ENCODE measurements at places on chromosomes 16 and 17.

- DNase-seq = no peak
These were observed 61.3 kb downstream of the PRKCB start for GRCh38 chr16:23896832-23897821.

DNA sequence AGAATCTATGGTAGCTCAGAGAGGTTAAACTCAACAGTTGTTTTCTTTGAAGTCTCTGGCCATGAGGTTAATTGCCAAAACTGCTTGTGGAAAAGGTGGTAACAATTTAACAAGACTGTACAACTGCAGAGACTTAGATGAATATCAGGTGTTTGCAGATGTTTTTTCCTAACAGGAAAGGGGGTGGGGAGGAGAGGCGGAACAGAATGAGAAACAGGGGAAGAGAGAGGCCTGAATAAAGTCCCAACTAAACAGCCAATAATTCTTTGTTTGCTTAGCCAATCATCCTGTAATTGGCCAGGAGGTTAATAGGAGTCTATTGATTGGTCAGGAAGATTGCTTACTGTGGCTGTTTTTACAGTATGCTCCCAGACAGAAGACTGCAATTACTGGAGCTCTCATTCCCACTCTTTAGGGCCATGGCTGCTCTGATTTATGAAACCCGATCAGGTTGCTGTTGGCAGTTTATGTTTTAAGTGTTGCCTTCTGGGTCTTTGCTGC is 249.7 kb upstream of the TBX2 start:
- DNase-seq = no peak

DNA sequence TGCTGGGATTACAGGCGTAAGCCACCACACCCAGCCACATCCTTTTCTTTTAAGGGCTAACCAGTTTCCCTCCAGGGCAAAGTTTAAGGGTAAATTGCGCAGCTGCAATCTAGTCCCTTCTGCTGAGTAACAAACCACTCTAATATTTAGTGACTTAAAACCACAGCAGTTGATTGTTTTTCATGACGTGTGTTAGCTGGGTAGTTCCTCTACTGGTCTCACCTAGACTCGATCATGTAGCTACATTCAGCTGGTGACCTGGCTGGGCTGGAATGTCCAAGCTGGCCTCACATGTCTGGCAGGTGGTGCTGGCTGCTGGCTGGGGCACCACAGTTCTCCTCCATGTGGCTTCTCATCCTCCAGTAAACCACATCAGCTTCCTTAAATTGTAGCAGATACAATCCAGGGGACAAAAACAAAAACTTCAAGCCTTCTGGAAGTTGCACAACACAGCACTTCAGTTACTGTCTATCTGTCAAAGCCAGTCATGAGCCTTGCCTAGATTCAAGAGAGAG is 75.5 kb downstream of the GPRC5B start:
- no peak for DNase-seq

DNA sequence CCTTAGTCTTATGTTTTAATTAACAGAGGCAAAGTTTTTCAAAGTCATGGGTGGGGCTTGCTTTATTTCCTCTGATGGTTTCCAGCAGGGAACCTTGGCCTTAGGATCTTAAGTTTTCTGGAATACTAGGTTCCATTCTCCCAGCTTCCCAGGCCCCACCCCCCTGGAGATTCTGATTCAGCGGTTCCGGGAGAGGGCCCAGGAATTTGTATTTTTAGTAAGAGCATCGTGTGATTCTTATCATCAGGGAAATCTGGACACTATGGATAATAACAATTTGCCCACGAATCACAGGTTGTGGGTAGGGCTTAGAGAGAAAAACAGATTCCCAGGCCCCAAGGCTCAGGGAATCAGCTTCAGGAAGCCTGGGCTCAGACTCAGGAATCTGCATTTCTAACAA is 263.6 kb downstream of the NTN1 start:
- no peak for DNase-seq

GRCh38 chr17:28719021-28719433 is 758 bp upstream of the RPL23A start:
- no peak for DNase-seq

GRCh38 chr17:71251951-71252350 is 868.9 kb upstream of the SOX9 start:
- no peak for DNase-seq

- no peak for DNase-seq
These were observed 30.6 kb downstream of the IL21R start for GRCh38 chr16:27432558-27432957.

- DNase-seq = no peak
These were observed 3.4 kb upstream of the PITPNM3 start for GRCh38 chr17:6559753-6560215.

- no peak for DNase-seq
These were observed 1.2 kb downstream of the QPRT start for GRCh38 chr16:29680180-29680598.

All from RKO (cell line).